CD4-positive, alpha-beta T cell treated with Interleukin-17A for 4 hours (primary cell): ENCODE measurements at places on chromosomes 16 and 17.

DNA sequence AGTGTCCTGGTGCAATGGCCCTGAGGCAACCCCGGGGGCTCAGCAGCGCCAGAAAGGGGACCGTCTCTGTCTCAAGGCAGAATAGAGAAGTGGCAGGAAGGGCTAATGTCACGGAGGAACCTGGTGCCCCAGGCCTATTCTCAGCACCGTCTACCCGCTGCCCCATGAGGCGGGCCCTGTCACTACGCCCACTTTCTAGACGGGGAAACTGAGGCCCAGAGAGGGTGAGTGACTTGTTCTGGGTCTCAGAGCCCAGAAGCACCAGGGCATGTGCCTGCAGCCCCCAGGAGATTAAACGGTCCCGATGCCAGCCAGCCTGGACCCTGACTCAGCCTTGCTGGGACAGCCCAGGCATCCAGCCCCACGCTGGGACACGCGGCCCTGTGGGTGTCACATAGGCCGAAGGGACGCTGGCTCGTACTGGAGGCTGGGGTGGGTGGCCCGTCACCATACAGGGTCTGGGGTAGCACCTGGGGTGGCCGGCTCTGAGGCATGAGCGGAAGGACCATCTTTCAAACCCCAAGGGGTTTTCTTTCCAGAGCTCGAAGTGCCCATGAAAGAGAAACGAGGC, 40.2 kb upstream of the PABPN1L start:
- no peak for DNase-seq

DNA sequence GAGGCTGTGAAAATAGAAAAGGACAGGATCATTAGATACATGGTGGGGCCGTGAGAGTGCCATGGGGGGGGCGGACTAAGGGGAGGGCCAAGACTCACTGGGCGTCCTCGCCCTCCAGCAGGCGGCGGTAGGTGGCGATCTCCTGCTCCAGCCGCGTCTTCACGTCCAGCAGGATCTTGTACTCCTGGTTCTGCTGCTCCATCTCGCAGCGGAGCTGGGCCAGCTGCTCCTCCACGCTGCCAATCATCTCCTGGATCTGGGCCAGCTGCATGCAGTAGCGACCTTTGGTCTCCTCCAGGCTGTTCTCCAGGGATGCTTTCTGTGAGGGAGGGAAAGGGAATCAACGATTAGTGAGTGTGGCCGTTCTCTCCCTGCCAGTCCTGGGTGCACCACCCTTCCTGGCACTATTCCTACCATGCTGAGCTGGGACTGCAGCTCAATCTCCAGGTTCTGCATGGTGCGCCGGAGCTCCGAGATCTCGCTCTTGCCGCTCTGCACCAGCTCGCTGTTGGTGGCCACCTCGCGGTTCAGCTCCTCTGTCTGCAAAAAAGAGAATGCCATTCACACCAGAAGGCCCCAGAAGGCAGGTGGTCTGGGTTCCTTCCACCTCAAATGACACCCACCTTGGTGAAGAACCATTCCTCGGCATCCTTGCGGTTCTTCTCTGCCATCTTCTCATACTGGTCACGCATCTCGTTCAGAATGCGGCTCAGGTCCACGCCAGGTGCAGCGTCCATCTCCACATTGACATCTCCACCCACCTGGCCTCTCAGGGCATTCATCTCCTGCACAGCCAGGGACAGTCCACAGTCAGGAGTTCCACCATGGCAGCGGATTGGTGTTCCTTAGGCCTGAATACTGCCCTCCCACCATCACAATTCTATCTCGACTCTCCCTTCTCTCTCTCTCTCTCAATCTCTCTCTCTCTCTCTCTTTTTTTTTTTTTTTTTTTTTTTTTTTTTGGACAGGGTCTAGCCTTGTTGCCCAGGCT, 3.3 kb downstream of the KRT14 start:
- DNase-seq, result no peak

DNA sequence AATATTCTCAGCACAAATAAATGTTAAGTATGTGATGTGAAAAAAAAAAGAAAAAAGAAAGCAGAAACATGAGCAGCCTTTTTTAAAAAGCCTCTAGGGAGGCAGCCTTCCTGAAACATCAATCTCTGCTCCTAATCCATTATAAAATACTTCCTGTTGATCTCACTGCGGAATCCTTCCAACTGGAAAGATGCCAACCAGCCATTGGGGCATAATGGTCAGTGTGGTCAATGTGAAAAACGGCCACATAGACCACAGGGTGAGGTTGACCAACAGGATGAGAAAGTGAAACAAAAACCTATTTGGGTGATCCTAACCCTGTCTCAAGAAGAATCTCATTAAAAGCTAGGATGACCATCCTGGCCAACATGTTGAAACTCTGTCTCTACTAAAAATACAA, 26.1 kb upstream of the ABCA8 start:
- no peak for DNase-seq

- no peak for DNase-seq
Observed at GRCh38 chr16:49354101-49354500, 19.5 kb upstream of the C16orf78 start.

DNA sequence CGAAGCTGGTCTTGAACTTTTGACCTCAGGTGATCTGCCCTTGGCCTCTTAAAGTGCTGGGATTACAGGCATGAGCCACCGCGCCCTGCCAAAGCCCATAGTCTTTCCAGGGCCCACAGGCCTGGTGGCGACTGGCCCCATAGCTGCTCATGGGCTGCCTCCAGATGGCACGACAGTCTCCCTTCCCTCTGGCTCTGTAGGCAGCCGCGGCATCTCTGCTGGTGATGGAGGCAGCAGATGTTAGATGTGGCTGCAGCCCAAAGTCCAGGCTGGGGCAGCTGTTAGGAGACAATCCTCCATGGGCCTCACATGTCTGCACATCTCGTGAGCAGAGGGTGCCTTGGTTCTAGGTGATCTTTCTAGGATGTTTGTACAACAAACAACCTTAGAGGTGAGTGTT, 69.7 kb upstream of the DNAJA2 start:
- no peak for DNase-seq

DNA sequence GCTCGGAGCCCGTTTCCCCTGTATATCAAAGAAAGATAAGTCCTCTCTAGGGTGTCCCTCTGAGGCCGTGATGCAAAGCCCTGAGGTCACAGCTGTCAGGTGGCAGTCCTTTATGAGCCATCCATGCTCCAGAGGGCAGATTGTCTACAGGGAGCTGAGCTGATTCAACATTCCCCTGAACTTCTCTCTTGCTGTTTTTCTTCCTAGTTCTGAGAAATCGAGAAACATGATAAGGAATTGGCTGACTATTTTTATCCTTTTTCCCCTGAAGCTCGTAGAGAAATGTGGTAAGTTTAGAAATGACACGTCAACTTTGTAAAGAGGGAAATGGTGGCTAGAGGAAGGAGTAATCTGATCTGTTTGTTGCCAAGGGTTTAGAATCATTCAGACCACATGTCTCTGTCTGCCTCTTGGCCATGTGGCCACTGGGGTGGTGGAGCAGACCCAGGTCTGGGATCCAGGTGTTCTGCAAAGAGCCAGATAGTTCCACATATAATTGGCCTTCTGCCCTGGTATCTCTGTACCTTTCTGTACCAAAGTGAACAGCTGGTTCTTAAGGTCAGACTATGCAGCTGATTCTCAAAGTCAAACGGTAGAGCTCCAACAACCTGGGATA, 3.5 kb downstream of the CTNS start:
- DNase-seq, result no peak

- no peak for DNase-seq
Observed at GRCh38 chr17:39485555-39485954, 24.3 kb downstream of the CDK12 start.

DNA sequence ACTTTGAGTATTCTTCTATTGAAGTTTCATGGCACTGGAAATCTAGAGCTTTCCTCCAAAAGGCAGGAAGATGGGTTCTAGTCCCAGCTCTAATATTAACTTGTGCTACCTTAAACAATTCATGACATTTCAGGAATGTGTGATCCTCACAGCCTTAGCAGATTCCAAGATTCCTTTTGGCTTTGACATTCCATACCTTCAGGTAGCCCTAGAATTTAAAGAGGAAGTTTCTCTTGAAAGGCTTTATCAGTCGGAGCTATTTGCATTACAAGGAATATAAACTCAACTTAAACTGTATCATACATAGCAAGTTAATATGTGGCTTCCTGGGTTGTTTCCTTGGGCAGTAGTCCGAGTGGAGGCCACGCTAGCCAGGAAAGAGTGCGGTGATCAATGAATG, 330.0 kb downstream of the SHISA9 start:
- DNase-seq, result no peak

- peak; percentile 89 for DNase-seq
Observed at GRCh38 chr16:27230562-27231001, 27.3 kb downstream of the KDM8 start.

- no peak for DNase-seq
Observed at GRCh38 chr16:65770752-65771151, 595.7 kb upstream of the CDH5 start.

- no peak for DNase-seq
Observed at GRCh38 chr17:7283471-7284216, 2.1 kb downstream of the SLC2A4 start.

- DNase-seq, result no peak
Observed at GRCh38 chr17:55342800-55343585, 78.2 kb downstream of the HLF start.

- DNase-seq, result no peak
Observed at GRCh38 chr17:17935321-17936271, 36.6 kb downstream of the TOM1L2 start.

DNA sequence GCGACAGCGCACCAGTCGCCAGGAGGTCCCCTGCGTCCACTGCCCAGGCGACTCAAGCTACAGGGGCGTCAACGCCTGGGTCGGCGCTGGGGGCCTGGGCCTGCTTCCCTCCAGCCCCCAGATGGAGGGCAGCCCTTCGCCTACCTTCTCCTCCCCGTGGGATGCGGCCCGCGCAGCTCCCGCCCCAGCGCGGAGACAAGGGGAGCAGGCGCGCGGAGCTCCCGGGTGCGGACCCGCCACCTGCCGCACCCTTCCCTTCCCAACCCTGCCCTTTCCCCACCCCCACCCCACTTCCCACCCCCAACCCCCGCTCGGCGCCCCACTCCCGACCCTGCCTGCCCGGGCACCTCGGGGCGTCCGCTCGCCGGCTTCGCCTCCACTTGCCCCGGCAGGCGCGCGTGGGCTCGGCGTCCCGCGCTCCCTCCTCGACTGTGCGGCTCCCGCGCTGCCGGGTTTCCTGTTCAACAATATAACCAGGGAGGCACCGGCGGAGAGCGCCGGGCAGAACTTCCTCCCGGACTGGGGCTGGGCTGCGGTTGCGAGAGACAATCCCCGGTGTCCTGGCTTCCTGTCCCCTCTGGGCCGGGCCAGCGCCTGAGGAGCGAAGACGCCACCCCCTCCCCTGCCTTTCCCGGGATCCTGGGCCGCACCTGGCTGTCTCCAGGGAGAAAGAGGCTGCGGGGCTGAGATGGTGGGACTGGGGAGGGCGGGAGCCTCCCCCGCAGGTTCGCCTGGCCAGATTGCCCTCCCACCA, at the start of gene ARHGAP27:
ARHGAP27 (minus strand) TSS at position 466 of the 754 bp plus-strand sequence. CDS start 2,591 bp downstream, outside the sequence.
- peak; percentile 53 for DNase-seq

GRCh38 chr17:31492880-31493655, 101.6 kb downstream of the RAB11FIP4 start:
- peak; percentile 84 for DNase-seq

DNA sequence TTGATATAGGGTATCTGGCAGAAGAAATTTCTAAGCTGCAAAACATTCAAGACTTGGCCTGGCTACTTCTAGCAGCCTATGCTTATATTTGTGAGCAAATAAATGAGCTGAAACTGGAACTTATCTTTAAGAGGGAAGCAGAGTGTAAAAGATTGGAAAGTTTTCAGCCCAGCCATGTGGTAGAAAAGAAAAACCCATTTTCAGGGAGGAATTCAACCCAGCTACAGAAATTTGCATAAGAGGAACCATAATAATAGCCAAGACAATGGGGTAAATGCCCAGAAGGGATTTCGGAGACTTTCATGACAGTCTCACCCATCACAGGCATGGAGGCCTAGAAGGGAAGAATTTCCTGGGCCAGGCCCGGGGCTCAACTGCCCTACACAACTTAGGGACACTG, 31.7 kb downstream of the RNF112 start:
- no peak for DNase-seq

- peak; percentile 75 for DNase-seq
Observed at GRCh38 chr17:17792551-17793377, 44.0 kb downstream of the SREBF1 start.

GRCh38 chr16:88264641-88265285, 118.0 kb upstream of the ZNF469 start:
- DNase-seq, result peak; percentile 59

DNA sequence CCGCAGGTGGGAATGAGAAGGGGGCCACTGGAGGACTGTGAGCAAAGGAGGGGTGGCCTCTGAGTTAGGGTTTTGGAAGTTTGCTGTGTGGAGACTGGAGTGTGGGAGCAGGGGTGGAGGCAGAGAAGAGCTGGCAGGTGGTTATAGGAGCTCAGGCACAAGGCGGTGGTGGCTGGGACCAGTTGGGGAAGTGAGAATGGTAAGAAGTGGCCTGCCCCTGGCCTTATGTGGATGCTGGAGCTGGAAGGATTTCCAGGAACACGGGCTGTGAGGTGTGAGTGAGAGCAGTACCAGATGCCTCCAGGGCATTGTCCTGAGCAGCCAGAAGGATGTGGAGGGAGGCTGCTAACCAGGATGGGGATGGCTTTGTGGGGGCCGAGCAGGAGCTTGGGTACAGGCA, 277.2 kb downstream of the SNX29 start:
- DNase-seq, result no peak
